ENCODE measurements at places on chromosomes 7 and 10.

GRCh38 chr7:45650404-45651394 is 76.5 kb downstream of the ADCY1 start:
- no peak for DNase-seq

DNA sequence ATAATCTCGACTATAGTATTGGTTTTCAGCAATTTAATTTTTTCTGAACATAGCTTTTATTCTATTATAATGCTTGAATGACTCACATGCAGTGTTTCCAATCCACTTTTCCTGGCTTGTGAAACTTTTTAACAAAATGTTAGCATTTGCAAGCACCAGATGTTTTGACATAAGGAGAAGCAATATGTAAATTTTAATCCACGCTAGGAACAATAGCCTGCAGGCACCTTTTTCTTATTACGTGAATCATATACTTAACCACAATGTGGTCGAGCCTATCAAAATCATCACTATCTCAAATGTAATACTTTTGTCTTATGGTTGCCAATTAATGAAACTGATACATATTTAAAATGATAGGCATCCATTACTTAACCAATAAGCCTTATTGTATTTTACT is 97.1 kb downstream of the TFEC start:
- no peak for DNase-seq

GRCh38 chr10:60525716-60526585 is 136.3 kb upstream of the ANK3 start:
- no peak for DNase-seq

DNA sequence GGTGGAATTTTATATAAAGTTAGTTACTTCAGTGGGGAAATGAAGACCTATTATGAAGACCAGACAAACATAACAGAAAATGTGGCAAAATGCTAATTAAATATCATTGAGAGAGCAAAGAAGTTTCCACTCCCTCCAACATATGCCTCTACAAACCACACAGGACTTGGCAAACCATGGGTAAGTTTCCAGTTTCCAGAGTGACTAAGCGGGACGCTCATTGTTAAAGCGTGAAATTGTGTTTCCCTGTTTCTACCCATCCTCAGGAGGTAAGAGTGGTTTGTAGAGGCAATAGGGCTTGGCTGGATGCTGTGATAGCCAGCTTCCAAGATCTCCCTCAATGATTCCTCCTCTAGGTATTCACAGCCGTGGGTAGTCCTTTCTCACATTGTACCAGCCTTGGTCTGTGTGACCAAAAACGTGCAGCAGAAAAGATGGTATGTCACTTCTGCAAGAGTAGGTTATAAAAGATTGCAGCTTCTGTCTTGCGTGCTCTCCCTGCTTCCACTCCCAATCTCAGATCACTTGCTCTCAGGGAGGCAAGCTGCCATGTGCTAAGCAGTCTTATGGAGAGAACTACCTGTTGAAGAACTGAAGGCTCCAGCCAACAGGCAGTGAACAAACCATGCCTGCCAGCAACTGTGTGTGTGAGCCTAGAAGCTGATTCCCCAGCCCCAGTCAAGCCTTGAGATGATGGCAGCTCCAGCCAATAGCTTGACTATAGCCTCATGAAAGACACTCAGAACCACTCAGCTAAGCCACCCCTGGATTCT is 35.7 kb downstream of the CBX3 start:
- no peak for DNase-seq

GRCh38 chr7:39527296-39527695 is 38.9 kb upstream of the YAE1 start:
- DNase-seq: no peak

- peak; percentile 24 for DNase-seq
These were observed 39.0 kb downstream of the AP5Z1 start for GRCh38 chr7:4814433-4814832.

- DNase-seq: no peak
These were observed 9.1 kb downstream of the LOXL4 start for GRCh38 chr10:98258683-98259454.
